ENCODE measurements at places on chromosomes 2 and 18. TPM values are rescaled to one million over a fixed set of nuclear protein-coding genes. Genes with fewer than 3 reads are reported as not detected.
A peak's percentile ranks its signal among the peaks of the same experiment; 100 is the strongest.

The ANKAR gene
- 2.6 TPM for total RNA-seq

GRCh38 chr2:55052129-55053061, 2.1 kb upstream of the RTN4 start:
- DNase-seq: peak; percentile 33

The UPP2 gene
- not detected for total RNA-seq

DNA sequence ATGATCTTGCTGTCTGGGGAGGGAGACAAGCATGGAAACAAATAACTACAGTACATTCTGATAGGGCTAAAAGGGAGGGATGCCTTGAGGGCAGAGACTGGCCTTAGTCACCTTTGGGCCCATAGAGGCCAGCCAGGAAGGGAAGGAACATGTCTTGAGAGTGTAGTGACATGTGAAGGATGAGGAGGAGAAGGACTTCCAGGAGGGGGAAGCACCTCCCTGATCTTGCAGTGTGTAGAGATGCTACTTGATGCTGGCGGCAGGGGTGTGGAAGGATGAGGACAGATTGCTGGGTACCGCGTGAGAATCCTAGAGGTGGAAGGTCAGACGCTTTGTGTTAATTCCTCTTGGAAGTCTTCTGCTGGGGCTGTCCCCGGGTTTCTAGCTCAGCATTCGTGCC, 13.1 kb downstream of the TET3 start:
- no peak for DNase-seq

- DNase-seq: no peak
Measured at GRCh38 chr2:98461498-98462049, 16.9 kb downstream of the INPP4A start.

DNA sequence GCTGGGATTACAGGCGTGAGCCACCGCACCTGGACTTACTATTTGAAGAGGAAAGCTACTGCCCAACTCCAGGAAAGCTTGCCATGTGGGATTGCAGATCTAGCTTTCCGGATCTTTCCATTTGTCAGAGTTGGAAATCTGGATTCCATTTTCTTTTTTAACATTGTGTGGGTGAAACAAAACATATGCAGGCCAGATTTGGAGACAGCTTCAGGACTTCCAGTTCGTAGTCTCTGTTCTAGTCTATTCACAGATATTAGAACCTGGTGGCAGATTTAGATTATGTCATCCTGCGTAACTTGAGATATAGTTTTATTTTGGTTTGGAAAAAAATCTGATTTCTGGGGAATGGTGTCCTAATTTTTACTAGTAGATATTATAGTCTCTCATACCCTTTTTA, 70.5 kb downstream of the ZNF236 start:
- DNase-seq: no peak

- no peak for DNase-seq
Measured at GRCh38 chr2:109631741-109632140, 17.6 kb downstream of the SOWAHC start.

DNA sequence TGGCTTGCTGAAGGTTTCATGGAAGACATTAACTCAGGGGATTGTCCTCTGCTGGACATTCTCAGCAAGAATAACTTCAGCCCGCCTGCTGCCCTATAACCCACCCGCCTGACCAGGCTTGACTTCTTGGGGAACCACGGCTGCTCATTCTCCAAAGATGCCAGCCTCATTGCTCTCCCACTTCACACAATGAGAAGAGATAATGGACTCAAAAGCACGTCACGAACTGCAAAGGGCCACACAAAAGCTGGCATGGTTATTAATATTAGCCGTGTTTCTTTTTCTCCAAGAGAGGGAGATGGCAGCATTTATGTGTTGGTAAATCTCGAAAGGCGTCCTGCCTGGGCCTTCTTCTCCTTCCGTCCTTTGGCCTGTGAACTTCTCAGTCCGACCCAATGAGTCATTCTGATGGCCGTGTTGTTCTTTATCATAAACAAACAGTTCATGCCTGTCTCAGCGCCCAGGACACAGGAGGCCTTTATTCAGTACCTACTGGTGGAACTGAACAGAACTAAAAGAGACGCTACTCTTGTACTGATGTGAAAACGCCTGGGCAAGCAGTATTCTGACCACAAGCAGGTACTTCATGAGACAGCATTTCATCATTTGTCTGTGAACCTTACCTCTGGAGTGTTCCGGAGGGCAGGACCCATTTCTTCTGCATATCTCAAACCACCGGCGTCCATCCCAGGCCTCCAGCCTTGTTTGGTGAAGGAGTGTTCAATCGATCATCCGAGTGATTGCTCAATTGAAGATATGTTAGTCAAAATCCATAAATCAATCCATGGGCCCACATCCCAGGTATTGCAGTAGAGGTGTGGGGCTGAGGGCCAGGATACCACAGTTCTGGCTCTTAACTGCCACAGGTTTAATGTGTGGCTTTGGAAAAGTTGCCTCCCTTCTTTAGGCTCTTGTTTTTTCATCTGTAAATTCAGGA, 25.1 kb upstream of the KLHL29 start:
- DNase-seq: no peak

DNA sequence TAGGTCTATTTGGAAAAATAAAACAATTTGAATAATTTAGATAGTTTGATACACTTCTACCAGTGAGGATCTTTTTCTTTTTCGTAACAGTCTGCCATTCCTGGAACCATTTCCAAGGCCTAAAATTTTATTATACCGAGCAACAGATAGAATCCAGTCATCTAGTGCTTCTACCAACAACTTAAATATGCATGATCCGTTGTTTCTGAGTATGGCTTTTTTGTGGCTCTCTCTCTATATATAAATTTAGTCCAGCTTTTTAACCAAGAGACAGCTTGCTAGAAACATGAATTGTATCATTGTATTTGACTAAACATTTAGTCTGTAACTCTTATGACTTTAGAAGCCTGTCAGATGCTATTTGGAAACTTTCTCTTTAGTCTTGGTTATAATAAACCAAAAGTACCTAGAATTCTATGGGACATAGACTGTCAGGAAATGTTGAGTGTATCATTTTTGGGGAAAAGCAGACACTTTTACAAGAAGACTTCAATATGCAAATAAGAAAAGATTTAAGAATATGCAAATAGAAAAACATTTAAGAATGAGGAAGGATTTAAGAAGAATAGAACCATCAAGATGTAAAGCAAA, 161.4 kb downstream of the ZEB2 start:
- DNase-seq: no peak

GRCh38 chr2:178512484-178512883, 32.2 kb downstream of the PLEKHA3 start:
- DNase-seq: no peak

DNA sequence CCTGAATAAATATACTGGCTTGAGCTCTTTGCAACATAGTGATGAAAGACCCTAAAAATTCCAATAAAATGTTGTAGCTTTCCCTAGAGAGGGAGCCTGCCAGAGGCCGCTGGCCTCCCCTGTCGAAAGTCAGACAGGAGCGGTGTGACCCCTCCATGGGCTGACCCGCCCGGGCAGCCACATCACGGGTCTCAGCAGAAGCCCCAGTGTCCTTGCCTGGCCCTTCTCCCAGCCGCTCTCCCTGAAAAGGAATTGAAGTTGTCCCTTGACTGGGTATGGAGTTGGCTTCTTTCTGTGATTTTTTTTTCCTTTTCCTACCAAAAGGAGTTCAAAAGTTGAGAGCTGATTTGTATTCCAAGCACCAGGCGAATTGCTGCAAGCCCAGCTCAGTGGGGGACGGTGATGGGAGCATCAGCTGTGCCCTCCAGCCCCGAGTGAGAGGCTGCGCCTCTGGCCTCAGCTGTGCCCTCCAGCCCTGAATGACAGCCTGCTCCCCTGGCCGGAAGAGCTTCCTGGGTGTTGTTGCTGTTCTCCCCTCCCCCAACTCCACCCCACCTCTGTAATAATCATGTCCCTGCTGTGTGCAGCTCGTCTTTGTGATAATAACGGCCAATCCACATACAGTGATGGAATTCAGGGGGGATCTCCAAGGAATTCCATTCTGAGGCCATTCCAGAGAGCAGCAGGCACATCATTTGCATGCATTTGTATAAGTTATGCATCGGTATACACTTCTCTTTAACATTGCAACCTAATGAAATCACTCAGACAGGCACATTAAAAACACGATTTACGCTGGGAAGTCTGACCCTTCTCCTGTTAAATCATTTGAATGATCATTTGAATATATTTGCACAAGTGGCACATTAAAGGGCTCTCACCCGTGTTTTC, 501.0 kb downstream of the EIPR1 start:
- DNase-seq: no peak

The TP53I3 gene
- total RNA-seq: 16.6 TPM

DNA sequence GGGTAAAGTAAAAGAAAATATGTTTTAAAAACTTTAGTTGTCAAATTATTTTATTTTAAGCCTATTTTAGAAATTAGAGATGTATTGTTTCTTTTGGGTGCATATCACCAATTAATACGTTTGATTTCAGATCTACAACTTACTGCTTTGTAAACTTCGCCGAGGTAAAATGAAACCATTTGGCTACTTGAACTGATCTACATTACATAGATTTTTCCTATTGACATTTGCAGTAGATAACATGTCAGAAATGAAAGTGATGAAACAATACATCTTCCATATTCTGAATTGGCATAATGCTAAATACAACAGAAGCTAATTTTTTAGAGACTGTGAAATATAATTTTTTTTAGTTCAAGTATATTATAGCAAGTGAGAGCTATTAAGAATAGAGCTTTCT, 39.5 kb downstream of the GLS start:
- no peak for DNase-seq

The TYW5 gene
- 15.2 TPM for total RNA-seq

DNA sequence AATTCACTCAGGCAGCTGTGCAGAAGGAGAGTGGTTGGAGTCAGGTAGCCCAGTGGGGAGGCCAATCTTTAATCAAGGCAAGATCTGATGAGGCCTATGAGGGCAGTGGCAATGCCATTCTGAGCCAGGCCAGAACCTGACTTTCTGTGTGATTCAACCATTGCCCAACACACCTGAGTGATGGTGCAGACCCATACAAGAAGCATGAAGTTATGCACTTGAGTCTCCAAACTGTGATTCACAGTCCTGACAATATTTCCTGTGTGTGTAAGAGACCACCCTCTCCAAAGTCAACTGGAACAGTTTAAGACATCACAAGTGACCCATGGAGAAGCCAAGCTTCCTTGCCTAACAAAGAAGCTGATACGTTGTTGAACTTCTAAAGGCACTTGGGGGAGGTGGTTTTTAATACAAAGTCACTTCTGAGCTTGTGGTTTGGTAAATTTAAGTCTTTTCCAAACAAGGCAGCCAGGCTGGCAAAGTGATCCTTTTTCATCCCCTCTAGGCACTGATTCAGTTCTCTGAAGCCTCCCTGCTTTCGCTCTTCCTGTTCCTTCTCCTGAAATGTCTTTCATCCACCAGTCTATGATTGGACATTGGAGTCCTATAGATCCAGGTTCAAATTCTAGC, 49.0 kb downstream of the VSNL1 start:
- no peak for DNase-seq

- no peak for DNase-seq
Measured at GRCh38 chr2:16012626-16013358, 72.4 kb downstream of the MYCN start.

GRCh38 chr2:235661167-235661937, 167.5 kb downstream of the AGAP1 start:
- no peak for DNase-seq

DNA sequence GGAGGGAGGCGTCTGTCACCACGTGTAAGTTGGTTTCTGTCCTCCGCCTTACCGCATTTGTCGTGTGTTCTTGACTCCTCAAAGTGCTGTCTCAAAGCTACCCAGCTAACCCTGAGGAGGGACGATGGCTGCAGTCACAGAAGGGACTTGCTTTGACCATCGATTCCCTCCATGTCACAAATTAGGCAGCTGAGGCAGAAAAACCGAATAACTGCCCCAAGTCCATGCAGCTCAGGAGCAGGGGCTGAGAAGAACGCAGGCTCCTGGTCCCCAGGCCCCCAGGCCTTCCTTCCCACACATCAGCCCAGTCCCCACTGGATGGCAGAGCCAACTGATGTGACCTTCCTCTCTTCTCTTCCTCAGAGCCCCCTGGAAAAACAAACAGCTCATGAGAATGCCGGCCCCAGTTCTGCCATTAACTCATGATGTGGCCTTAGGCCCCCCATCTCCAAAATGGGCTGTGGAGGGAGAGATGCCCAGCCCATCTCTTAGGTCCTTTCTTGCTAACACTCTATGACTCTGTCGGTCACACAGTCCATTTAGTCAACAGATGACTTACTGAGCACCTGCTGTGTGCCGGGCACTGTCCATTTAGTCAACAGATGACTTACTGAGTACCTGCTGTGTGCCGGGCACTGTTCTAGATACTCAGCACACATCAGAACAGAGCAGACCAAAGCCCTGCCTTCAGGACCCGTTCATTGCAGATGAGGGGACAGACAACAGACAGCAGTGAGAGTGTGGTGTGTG, 19.6 kb downstream of the MTERF4 start:
- no peak for DNase-seq

- no peak for DNase-seq
Measured at GRCh38 chr18:35789543-35789942, 182.9 kb upstream of the RMP24 start.

The IL1R1 gene
- 1.3 TPM for total RNA-seq

The LIMS3 gene
- total RNA-seq: not detected

The LDLRAD4 gene
- total RNA-seq: 12.7 TPM

The OLA1 gene
- total RNA-seq: 87.8 TPM

DNA sequence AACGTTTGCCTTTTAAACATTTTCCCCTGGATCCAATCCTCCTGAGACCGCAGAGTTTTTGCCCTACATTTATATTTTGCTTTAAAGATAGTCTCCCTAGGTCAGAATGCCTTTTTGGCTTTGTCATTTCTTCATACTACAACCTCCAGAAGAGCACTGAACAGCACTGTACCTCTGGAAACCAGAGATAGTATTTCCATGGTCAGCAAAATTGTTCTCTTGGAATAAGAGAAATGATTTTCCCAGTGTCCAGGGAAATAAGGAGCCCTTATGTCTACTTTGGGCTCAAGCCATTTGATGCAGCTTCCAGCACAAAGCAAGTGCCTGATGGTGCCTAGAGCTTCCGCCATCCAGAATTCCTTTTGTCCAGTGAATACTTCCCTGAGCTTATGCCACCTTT, 75.5 kb upstream of the SP5 start:
- no peak for DNase-seq

GRCh38 chr2:6025391-6025790, 333.2 kb downstream of the SOX11 start:
- DNase-seq: no peak

The GRHL1 gene
- total RNA-seq: 1.9 TPM

DNA sequence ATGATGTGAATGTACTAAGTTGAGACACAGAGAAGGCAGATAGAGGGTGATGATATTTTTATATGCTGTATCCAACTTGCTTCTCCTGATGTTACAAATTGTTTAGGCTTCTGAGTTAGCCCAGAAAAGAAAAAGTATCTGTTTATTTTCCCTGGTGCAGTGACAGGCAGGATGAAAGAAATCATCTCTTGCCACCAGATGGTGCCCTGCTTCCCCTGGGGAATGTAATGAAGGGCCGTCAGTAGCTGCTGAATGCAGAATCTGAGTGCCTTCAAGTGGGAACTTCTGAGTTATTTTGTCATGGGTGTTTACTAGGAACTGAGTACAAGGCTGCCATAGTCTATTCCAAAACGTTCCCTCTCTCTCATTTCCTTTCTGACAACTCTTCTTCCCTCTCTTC, 525.6 kb downstream of the MBD2 start:
- DNase-seq: peak; percentile 43

GRCh38 chr2:174593574-174594203, 3.9 kb downstream of the WIPF1 start:
- DNase-seq: peak; percentile 89
